ENCODE measurements at places on chromosomes 4 and X.
A peak's percentile ranks its signal among the peaks of the same experiment; 100 is the strongest.

GRCh38 chr4:6446130-6446482 lies 26.3 kb downstream of the PPP2R2C start:
- DNase-seq, result no peak

- DNase-seq, result no peak
These were observed 49.3 kb upstream of the PDGFC start for GRCh38 chr4:157020882-157021281.

- no peak for DNase-seq
These were observed 65.6 kb downstream of the MCF2 start for GRCh38 chrX:139642241-139642927.

DNA sequence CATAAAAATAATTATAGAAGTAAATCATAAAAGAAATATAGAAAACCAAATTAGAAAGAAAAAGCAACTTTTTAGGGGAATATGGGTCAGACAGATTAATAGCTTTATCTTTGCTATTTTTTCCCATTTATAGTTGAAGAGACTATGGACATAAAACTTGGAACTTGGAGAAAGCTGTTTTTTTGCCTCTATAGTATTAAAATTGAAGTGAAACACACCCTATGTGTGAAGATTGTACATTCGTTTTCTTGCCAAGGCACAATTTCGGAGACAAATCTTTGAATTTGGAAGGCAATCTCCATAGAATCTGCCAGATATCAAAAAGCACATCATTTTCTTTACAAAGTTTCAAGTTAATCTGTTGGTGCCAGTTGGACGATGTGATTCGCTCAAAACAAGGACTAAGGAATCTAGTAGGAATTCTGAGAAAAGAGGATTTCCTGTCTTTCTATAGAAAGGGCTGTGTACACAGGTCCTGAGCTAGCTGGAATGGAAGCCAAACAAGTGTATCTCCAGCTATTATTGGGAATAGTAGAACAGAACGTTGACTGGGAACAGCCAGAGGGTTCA lies 156.3 kb downstream of the SLC7A11 start:
- DNase-seq, result no peak

GRCh38 chrX:16319929-16320328 lies 152.6 kb downstream of the MAGEB17 start:
- DNase-seq, result no peak

- peak; percentile 77 for DNase-seq
These were observed at the start of gene SLC10A7 for GRCh38 chr4:146521541-146522097. SLC10A7 (minus strand) TSS chr4:146521940; CDS start chr4:146521717, 223 bp downstream.

All from anterior cingulate cortex (tissue), 58 donors.